Smooth muscle cell of bladder (primary cell): ENCODE measurements at places on chromosomes 11 and 22. TPM values are rescaled to one million over a fixed set of nuclear protein-coding genes. Genes with fewer than 3 reads are reported as not detected.

Gene OR52E6
- not detected in 2 replicates for total RNA-seq

Gene WNT7B
- not detected in 2 replicates for total RNA-seq

Gene YPEL1
- 1.1 and 2.1 TPM in 2 replicates for total RNA-seq

Gene ARHGEF17
- 14.5 and 25.1 TPM in 2 replicates for total RNA-seq

Gene DSCAML1
- total RNA-seq = not detected in 2 replicates

Gene OR52B2
- total RNA-seq = not detected in 2 replicates

Gene UBQLNL
- total RNA-seq = 0.14 and 0.18 TPM in 2 replicates

Gene SCN3B
- total RNA-seq = not detected in 2 replicates

Gene MRGPRX3
- total RNA-seq = not detected in 2 replicates

Gene ASCL2
- total RNA-seq = not detected in 2 replicates
